B cell (primary cell): ENCODE measurements at places on chromosomes 2 and 18. TPM values are rescaled to one million over a fixed set of nuclear protein-coding genes. Genes with fewer than 3 reads are reported as not detected.
A peak's percentile ranks its signal among the peaks of the same experiment; 100 is the strongest.

GRCh38 chr2:168136392-168136977 is 110.9 kb downstream of the STK39 start:
- H3K4me1 ChIP-seq, result peaks cover 5% of the 10 kb centered on the region
- no peak overlapping the region for H3K27ac ChIP-seq
- no peak overlapping the region for H3K4me3 ChIP-seq
- peaks cover 7% of the 10 kb centered on the region for H3K36me3 ChIP-seq
- H3K27me3 ChIP-seq, result no peaks in the 10 kb centered on the region
- peak; percentile 46 for DNase-seq

DNA sequence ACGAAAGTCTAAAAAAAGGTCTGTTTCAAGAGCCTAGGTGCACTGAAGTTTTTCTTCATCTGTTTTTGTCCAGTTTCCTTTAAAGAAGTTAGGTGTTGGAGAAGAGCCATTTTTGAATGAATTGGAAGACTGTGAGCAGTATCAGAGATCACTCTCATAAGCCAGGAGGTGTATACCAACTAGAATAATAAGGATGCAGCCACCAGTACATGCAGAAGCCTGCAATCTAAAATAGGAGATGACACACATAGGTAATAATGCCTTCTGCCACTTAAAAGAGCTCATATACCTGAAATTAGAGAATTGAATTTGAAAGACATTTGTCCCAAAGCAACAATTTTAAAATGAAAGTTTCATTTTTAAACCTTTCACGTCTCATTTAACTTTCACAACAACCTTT is 81.7 kb downstream of the RBMS1 start:
- no peaks in the 10 kb centered on the region for H3K27me3 ChIP-seq
- no peak for DNase-seq
- no peaks in the 10 kb centered on the region for H3K36me3 ChIP-seq
- H3K27ac ChIP-seq, result no peak overlapping the region

- no peaks in the 10 kb centered on the region for H3K36me3 ChIP-seq
- no peak overlapping the region for H3K27ac ChIP-seq
- H3K4me1 ChIP-seq, result no peaks in the 10 kb centered on the region
- H3K27me3 ChIP-seq, result no peaks in the 10 kb centered on the region
Measured at GRCh38 chr2:228589115-228589514, 407.6 kb upstream of the SPHKAP start.

CCT7 gene
- 160 and 164 TPM in 2 replicates for total RNA-seq

UGT1A4 gene
- total RNA-seq, result not detected in 2 replicates
